ENCODE measurements at places on chromosomes 1 and 21. TPM values are rescaled to one million over a fixed set of nuclear protein-coding genes. Genes with fewer than 3 reads are reported as not detected.
A peak's percentile ranks its signal among the peaks of the same experiment; 100 is the strongest.

The NBPF6 gene
- not detected for total RNA-seq

DNA sequence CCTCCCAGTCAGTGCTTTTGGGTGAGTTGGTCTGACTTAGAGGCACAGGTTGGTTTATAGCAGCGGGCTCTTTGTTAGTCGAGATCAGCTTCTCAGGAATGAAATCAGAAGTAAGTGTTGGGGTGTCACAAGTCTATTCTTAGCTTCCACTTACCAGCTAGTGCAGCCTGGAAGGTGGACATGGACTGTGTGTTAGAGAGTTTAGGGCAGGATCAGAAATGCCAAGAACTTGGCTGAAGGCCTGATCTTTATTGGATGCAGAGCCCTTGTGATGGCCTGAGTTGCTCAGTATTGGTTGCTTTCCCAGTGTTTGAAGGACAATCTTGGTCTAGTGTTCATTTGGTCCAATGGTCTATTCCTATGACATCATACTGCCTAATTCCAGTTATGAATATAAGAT is 377.0 kb upstream of the USP24 start:
- no peak for DNase-seq
- no peaks in the 10 kb centered on the region for H3K27me3 ChIP-seq
- H3K36me3 ChIP-seq, result no peaks in the 10 kb centered on the region
- H3K4me3 ChIP-seq, result no peak overlapping the region
- H3K27ac ChIP-seq, result peak overlapping the region; percentile 2

DNA sequence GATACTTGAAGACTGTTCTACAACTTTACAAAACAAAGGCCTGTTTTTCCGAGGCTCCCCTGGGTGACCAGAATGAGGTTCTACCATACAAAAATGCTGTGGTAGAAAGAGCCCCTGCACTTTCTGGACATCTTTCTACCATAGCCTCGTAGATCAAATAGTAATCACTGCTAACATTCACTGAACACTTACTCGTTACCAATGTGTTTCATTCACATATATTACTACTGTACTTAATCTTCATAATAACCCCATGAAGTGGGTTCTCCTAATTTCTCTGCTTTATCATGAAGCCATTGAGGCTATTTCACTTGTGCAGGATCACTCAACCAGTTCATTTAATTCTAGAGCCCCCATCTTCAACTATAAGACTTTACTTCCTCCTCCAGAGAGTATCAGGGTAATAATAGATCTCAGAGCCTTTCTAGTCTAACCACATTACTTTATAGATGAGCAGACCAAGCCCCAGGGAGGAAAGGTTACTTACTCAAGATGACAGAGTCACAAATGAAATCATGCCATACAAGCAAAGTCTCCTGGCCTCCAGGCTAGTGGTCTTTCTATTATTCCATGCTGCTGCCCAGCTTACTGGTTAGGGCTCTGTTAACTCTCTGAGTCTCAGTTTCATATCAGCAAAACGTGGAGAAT is 46.7 kb upstream of the OSBPL9 start:
- H3K4me3 ChIP-seq, result no peak overlapping the region
- no peak overlapping the region for H3K27ac ChIP-seq
- H3K36me3 ChIP-seq, result no peaks in the 10 kb centered on the region
- DNase-seq, result no peak
- H3K4me1 ChIP-seq, result peaks cover 55% of the 10 kb centered on the region
- H3K27me3 ChIP-seq, result no peaks in the 10 kb centered on the region

DNA sequence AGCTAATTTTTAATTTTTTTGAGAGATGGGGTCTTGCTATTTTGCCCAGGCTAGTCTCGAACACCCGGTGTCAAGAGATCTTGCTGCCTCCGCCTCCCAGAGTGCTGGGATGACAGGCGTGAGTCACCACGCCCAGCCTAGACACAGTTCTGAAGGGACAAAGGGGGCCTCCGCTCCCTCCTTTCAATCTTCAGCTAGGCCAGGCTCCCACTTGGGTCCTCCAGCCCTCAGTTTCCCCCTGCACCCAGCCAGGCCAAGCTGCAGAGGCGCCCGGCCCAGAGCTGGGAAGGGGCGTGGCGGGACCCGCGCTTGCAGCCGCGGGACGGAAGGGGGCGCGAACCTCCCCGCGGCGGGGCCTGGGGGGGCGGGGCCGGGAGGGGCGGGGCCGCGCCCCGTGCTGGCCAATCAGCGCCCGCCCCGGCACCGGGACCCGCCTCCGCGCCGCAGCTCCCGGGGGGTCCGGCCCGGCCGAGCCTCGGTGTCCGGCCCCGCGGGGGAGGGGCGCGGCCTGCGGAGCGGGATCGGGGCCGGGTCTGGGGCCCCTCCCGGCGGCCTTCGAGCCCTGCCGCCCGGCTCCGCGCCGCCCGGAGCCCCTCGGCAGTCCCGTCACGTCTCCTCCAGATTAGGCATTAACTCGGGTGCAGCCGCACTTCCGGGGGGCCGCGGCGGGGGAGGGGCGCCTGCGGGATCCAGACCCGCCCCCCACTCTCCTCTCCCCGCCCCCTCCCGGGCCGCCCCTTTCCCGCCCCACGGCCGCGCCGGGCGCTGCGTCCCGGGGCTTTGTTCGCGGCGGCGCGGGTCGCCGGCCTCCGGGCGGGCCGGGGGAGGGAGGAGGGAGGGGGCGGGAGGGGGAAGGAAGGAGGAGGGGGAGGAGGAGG is 559 bp upstream of the AGRN start:
- no peak overlapping the region for H3K27ac ChIP-seq
- no peaks in the 10 kb centered on the region for H3K36me3 ChIP-seq

DNA sequence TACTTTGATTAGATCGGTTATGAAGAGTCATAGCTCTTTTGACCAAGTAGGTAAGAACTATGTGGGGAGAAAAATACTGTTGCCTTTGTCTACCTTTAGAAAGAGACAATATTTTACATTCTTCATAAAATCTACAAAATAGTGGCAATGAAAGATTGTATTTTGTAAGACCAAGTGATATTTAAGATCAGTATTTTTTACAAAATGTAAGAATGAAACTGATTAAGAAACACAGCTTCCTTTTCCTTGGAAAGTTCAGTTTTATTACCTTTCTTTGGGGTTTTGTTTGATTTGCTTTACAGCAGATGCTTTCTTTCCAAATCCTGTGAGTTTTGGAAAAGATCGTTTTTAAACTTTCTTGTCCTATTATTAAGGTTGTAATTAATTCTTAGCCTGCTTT is 69.8 kb downstream of the SLC35A3 start:
- peak overlapping the region; percentile 82 for H3K4me3 ChIP-seq
- H3K4me1 ChIP-seq, result peaks cover 16% of the 10 kb centered on the region
- H3K27me3 ChIP-seq, result no peaks in the 10 kb centered on the region
- no peaks in the 10 kb centered on the region for H3K36me3 ChIP-seq

GRCh38 chr1:28642056-28642846 is 616 bp downstream of the TAF12 start:
- peaks cover 40% of the 10 kb centered on the region for H3K4me1 ChIP-seq
- H3K27me3 ChIP-seq, result no peaks in the 10 kb centered on the region
- peak overlapping the region; percentile 85 for H3K27ac ChIP-seq
- H3K36me3 ChIP-seq, result no peaks in the 10 kb centered on the region
- peak overlapping the region; percentile 78 for H3K4me3 ChIP-seq

DNA sequence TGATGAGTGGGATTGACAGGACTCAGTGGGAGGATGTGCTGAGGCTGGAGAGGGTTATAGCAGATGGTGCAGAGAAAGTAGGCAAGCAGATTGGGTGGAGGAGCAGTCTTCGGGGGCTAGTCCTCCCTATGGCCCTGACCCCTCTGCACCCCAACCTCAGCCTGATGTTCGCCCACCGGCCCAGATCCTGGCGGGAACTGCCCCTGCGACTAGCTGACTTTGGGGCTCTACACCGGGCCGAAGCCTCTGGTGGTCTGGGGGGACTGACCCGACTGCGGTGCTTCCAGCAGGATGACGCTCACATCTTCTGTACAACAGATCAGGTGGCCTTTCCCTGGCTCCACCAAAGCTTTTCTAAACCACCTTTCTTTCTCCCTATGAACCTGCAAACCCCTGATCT is 9.6 kb upstream of the ECM1 start:
- peaks cover 11% of the 10 kb centered on the region for H3K36me3 ChIP-seq
- no peak for DNase-seq
- no peaks in the 10 kb centered on the region for H3K27me3 ChIP-seq
- H3K4me1 ChIP-seq, result no peaks in the 10 kb centered on the region
- H3K4me3 ChIP-seq, result no peak overlapping the region
- no peak overlapping the region for H3K27ac ChIP-seq
